ENCODE measurements at places on chromosomes 1 and 21.

DNA sequence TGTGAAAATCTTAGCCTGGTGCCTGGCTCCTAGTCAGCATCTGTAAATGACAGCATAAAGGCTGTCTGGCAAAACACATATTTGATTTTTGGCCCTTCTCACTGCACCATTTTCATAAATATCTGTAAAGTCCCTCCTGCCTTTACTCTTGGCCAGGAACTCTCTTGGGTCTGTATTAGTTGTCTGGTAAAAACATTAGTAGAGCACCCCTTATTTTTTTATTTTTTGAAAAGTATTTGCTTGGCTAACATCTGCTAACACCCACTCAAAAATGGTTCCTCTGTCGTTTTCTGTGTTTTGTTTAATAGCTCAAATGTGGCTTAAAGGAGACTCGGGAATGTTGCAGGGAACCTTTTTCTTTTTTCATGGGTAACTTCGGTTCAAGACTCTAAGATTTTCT, 293.4 kb downstream of the HMCN1 start:
- DNase-seq, result no peak

DNA sequence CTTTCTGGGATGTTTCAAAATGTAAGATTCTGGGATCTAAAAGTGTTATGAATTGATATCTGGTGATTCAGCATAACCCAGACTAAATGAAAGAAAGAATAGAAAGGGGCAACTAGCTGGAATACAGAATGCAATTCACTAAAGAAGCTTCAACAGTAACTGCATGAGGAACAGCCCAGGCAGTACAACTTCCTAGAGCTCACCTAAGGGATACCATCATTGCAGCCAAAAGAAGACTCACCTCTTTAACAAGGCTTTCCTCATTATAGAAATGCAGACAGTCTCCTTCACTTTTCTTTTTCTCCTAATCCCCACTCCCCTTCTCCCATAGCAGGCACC, 6.3 kb downstream of the RGS5 start:
- DNase-seq, result no peak

GRCh38 chr1:240314845-240315801, 223.4 kb downstream of the FMN2 start:
- no peak for DNase-seq

GRCh38 chr1:201332616-201333335, 44.7 kb downstream of the TNNT2 start:
- no peak for DNase-seq

- DNase-seq, result no peak
Observed at GRCh38 chr1:247421074-247421473, 5.1 kb downstream of the NLRP3 start.

- DNase-seq, result no peak
Observed at GRCh38 chr1:12634156-12634555, 9.7 kb upstream of the AADACL4 start.

DNA sequence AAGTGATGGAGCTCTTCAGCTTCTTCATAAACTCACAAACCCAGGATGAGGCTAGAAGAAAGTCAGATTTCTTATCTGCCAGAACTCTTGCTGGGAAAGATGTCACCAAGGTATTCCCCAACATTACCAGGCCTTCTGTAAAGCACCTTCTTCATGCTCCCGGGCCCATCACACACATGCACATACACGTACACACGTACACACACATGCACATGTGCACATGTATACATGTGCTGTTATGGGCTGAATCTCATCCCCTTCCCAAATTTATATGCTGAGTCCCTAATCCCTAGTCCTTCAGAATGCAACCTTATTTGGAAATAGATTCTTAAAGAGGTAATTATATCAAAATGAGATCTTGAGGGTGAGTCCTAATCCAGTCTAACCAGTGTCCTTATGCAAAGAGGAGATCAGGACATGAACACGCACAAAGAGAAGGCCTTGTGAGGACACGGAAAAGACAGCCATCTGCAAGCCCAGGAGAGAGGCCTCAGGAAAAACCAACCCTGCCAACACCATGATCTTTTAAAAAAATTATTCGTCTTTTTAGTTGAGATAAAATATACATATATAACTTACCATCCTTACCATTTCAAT, 76.4 kb upstream of the LYST start:
- DNase-seq, result no peak

- DNase-seq, result no peak
Observed at GRCh38 chr1:57146100-57146499, 180.3 kb upstream of the C8B start.

DNA sequence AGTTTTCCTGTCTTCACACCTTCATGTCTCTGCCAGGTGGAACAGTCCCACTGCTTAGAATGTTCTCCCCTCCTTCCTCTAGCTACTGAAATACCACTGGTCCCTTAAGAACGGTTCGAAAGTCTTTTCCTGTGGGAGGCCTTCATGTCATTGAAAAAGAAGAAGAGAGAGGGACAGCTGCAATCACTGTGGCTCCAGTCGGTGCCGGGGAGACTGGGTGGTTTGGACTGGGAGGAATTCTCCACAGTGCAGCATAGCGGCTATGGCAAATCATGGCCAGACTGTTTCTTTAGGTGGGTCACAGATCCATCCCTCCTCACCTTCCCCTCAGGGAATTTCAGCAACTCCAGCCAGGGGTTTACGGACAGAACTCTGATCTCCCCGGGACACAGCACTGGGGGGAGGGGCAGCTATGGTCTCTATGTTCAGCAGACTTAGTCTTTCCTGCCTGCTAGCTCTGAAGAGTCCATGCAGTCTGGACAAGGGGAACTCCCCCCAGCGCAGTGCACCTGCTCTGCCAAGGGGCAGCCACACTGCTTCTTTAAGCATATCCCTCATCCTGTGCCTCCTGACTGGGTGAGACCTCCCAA, 567.2 kb downstream of the SMYD3 start:
- no peak for DNase-seq

DNA sequence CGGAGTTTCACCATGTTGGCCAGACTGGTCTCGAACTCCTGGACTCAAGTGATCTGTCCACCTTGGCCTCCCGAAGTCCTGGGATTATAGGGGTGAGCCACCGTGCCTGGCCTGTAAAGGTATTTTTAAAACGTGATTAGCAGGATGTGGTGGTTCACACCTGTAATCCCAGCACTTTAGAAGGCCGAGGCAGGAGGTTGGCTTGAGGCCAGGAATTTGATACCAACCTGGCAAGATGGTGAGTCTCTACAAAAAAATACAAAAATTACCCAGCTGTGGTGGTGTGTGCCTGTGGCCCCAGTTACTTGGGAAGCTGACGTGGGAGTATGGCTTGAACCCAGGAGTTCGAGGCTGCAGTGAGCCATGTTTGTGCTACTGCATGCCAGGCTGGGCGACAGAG, 43.3 kb upstream of the SOD1 start:
- DNase-seq, result no peak

GRCh38 chr1:20867847-20868246, 80.7 kb upstream of the HP1BP3 start:
- DNase-seq, result no peak

GRCh38 chr1:231985296-231986023, 358.9 kb downstream of the DISC1 start:
- DNase-seq, result no peak

- DNase-seq, result no peak
Observed at GRCh38 chr21:15094706-15095105, 29.9 kb upstream of the NRIP1 start.

DNA sequence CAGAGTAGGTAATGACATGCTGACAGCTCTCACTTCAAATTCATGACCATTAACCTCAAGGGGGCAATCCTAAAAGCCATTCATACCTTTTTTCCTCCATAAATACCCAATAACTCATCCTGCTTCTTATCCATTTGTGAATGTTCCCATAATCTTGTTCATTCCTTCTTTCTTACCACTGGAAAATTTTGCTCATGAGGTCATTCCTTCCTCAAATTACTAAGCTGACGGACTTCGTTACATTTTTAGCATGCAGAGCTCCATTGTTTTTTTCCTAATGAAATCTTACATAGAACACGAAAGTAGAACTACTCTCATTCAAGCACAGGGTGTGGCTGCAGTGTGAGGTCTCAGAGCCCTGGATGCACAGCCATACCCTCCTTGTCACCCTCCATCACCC, 276.5 kb upstream of the DPYD start:
- no peak for DNase-seq

All from stimulated activated CD8-positive, alpha-beta memory T cell treated with anti-CD3 and anti-CD28 coated beads, Interleukin-2, amount 100 ng/mL, for 1 hour (primary cell).